ENCODE measurements at places on chromosomes 6 and 20.

DNA sequence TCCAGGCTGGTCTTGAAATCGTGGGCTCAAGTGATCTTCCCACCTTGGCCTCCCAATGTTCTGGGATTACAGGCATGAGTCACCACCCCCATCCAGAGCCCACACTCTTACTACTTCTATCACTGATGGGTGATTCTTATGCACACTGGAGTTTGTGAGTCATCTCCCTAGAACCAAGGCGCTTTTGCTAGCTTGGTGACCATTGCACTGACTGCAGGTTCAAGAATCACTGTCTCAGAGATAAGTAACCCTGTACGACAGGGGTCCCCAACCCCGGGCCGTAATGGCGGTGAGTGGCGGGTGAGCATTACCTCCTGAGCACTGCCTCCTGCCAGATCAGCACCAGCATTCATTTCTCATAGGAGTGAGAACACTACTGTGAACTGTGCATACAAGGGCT is 118.8 kb downstream of the MAP3K7 start:
- DNase-seq: no peak

DNA sequence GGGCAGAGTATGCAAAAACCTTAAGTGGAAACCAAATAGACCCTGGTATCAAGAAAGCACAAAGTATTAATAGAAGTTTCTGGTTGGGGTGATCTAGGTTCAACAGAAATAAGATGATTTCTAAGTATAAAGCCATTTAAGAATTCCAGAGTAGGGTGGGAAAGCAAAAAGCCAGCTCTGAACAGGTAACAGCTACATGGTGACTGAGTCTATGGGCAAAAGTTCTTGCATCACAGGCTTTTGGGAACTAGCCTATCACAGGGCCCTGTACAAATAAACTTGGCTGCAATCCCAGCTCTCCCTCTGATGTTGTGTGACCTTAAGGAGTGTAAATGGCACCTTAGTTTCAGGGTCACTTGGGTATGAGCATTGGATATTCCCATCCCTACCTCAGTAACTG is 5.5 kb downstream of the TCF19 start:
- DNase-seq: no peak

DNA sequence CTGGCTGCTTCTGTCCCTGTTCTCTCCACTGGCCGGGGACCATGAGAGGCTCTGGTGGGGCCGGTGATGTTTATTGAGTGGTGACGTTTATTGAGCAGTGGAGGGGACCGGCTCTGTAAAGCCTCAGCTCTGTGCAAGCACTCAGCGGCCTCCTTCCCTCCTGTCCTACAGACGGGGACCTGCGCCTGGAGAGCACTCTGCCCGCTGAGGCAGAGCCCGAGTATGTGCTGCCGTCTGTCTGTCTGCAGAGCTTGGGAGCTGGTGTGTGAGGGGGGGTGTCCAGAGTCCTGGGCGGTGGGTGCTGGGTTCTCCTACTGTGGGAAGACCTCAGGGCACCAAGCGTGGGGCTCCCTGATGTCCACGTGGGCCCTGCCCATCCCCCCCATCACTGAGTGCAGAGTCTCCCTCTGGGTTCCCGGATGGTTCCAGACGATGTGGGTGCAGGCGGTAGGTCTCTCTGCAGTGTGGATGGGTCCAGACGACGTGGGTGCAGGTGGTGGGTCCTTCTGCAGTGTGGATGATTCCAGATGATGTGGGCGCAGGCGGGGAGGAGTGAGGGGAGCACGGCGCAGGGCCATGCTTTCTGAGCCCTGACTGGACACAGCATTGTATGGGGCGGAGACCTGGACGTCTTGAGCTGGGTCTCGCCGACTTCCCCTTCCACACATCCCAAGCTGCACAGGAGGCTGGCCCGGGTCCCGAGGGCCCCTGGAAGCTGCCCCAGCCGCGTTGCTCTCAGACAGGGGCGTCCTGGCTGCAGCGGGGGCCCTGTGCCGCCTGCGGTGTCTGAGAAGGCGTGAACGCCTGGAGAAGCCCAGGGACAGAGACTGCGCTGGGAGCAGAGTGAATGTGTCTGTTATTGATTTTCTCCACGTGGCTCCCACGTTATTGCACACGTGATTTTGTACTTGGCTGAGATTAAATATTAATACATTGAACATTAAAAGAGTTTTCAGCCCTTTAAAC is 14.9 kb upstream of the BHLHE23 start:
- DNase-seq: no peak

DNA sequence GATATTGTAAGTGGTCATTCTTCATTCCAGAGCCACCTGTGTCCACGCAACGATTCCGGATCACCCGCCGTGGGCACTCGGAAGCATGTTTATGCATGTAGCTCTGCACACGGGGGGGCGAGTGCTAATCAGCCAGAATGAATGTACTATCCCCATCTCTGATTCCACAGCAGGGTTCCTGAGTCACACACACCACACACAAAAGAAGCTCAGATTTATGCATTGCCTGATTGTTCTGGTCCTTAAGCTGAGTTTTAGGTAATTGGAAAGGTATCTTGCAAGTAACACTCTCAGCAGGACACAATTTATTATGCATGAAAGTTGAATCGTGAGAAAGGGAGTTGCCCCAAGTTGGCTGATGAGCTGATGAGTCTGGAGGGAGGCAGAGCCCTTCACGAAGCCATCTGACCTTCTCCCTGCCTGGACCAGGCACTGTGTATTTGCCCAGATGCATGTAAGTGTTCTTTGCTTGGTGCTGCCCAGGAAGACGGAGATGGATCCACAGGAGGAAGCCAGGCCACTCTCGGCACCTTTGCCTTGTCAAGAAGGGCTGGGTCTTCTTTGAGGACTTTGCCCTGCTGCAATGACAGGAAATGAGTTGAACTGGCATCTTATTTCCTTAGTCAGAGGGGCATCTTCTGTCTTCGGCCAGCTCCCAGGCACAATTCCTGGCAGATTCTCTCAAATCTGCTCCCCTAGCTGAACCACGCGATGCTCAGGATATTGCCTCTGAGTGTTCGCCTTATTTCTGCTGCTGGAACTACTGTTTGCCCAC is 141.1 kb downstream of the SYNDIG1 start:
- DNase-seq: no peak

DNA sequence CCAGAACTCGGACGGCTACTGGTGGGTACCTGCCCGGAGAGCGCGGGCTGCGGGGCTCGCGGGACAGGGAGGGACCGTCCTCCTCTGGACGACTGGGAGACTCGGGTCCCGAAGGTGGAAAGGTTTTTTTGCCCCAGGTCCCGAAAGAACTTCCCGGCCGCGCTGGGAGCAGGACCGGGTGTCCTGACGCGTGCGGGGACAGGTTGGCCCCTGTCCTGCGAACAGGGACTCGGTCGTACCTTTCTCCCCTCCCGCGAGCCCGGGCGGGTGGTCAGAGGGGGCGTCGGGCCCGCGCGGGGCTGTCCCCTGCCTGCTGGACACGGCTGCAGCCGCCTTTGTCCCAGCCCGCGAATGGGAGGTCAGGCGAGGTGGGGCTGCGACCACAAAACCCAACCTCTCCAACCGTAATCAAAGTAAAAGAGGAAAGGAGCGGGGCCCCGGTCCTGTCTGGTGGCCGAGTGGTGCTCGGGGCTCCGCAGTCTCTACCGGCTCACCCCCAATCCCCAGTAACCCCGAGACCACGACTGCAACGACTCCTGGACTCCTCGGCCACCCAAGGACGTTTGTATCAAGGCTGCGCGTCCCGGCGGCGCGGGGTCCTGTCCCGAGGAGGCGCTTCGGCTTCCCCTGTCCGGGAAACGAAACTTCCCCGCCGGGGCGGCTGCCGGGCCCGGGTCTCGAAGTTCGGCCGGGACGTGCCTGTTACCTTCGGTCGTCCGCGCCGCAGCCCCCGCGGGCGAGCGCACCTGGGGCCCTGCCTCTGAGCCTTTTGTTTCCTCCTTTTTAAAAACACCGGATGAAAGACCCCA is 798 bp downstream of the DSP start:
- no peak for DNase-seq

- no peak for DNase-seq
These were observed 121.4 kb downstream of the KIF13A start for GRCh38 chr6:17865798-17866725.

DNA sequence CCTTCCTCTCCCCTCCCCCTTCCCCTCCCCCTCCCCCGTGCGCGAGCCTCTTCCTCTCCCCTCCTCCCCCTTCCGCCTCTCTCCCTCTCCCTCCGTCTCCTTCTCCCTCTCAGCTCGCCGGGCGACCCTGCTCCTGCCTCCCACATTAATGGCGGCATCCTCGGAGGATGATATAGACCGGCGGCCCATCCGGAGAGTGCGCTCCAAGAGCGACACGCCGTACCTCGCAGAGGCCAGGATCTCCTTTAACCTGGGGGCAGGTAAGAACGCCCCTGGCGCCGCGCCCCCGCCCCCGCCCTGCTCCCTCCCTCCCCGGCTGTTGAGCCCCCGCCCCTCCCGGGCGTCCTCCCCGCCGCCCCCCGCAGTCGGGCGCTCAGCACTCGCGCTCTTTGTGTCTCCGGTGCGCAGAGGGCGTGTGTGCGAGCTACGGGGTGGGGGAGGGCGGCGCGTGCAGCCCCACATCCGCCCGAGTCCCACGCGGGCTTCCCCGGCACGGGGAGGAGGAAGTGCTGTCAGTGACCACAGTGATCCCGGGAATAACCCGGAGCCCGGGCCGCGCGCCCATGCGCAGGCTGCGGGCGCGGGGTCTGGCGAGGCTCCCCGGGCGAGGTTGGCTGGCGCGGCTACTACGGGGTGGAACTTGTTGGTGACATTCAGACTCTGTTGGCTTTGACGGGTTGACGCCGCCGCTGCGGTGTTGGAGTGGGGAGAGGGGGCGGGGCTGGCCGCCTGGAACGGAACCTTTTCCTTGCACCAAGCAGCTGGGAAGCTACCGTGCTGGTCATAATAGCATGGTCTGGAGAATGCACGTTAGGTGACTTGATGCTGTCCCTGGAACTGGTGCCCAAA is 33.2 kb downstream of the PHACTR1 start:
- no peak for DNase-seq

DNA sequence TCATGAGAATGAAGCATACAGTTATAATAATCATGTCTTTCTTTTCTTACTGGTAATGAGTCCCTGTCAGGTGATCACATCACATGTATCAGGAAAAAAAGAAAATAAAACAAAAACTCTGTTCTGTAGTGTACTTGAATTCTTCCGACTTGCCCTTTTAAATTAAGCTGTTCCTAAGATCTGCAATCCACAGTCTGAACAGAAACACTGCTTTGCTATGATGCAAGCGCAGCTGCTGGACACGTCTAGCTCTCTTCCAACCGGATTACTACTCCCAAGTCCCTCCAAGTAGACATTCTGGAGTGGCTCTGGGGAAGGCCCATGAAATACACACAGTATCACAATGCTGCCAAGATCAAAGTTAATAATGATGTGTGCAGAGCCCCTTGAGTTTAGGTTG is 83.7 kb downstream of the FYN start:
- no peak for DNase-seq

GRCh38 chr6:16258709-16259075 is 20.3 kb downstream of the GMPR start:
- DNase-seq: no peak

GRCh38 chr6:30206152-30206551 is 7.1 kb downstream of the TRIM26 start:
- no peak for DNase-seq

DNA sequence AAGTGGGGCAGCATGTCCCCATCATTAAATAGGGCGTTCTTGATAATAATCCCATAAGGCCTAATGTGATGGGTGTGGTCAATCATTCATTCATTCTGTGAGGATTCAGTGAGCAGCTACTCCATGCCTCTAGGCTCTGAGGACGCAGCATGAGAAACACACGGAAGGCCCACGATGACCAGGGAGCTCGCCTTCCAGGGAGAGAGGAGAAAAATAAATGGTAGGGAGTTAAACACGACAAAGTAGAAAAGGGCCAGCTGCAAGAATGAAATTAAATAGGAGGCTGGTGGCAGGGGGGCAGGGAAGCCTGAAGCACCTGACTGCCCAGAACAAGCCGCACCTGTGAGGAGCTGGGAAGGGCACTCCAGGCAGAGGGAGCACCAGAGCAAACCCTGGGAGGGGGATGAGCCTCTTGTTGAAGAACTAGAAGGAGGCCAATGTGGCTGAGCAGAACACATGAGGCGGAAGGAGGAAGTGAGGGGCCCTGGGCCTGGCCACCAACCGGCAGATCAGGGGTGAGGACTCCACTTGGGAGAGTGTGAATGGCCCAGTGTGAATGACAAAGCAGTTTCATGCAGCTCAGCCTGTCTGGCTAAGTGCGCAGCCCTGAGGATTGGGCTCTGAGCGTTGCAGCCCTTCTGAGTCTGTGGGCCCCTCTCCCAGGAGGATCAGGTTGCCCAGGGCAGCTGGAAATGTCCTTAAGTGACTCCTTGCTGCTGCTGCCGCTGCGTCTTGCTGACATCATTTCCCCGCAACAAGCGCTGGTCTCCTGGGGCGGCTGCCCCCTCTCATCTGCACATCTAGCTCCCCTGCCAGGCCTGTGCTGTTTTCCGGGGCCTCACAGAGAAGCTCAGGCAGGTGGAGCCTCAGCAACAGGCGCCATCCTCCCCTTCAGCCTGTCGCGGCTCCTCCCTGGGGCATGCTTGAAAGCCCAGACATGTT is 99.9 kb downstream of the CDH26 start:
- peak; percentile 81 for DNase-seq

- DNase-seq: no peak
These were observed 219.1 kb downstream of the MYLK4 start for GRCh38 chr6:2531426-2532215.

DNA sequence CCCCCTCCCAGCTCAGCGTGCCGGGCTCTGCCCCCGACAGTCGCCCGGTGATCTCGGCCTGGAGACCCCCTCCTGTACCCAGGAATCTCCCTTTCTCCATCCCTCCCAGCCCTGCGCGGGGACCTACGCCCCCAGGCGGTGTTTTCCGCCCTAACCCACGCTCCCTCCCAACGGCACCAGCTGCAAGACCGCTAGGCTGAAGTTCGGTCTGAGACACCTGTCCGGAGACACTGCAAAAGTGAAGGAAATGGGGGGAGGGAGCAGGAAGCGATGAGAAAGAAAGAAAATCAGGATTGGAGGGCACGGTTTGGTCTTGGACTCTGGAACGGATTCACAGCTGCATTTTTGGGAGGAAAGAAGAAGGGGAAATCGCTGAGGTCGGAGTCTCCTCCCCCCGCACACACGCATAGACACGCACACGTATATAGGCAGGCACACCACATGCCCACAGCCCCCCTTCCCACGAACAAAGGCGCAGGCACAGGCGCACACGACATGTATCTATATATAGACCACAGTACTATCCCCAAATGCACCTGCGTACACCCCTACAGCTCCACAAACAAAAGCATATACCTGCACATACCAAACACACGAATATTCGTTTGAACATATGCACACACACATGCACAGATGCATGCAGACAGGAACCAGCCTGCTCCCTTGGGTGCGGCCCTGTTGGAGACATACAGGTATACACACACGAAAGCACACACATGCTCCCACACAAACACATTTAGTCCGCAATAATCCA is 1.0 kb downstream of the SLC32A1 start:
- peak; percentile 83 for DNase-seq

DNA sequence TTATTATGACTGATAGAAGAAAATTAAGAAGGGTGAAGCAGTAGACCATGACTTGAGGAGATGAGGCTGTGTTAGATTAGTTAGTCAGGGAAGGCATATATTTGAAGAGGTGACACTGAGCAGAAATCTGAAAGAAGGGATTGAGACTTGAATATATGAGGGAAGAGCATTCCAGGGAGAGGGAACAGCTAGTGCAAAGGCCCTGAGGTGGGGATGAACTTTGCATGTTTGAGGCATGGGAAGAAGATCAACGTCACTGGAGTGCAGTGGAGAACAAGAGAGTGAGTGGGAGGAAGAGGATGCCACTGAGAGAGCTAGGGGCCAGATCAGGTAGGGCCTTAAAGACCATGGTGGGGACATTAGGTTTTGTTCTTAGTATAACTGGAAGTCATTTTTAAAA is 119.0 kb downstream of the ZDHHC14 start:
- DNase-seq: no peak

- DNase-seq: no peak
These were observed 30.4 kb downstream of the HLA-G start for GRCh38 chr6:29858006-29858405.

GRCh38 chr20:35854713-35855348 is 83.0 kb downstream of the PHF20 start:
- DNase-seq: no peak

All from Jurkat, Clone E6-1 (cell line).